ENCODE measurements at places on chromosomes 3 and 15.

GRCh38 chr15:50753463-50753862 is 12.0 kb downstream of the SPPL2A start:
- no peak for DNase-seq

- DNase-seq: no peak
Measured at GRCh38 chr3:45664578-45664977, 24.6 kb upstream of the SACM1L start.

- no peak for DNase-seq
Measured at GRCh38 chr15:75725719-75726607, 13.3 kb upstream of the CSPG4 start.

DNA sequence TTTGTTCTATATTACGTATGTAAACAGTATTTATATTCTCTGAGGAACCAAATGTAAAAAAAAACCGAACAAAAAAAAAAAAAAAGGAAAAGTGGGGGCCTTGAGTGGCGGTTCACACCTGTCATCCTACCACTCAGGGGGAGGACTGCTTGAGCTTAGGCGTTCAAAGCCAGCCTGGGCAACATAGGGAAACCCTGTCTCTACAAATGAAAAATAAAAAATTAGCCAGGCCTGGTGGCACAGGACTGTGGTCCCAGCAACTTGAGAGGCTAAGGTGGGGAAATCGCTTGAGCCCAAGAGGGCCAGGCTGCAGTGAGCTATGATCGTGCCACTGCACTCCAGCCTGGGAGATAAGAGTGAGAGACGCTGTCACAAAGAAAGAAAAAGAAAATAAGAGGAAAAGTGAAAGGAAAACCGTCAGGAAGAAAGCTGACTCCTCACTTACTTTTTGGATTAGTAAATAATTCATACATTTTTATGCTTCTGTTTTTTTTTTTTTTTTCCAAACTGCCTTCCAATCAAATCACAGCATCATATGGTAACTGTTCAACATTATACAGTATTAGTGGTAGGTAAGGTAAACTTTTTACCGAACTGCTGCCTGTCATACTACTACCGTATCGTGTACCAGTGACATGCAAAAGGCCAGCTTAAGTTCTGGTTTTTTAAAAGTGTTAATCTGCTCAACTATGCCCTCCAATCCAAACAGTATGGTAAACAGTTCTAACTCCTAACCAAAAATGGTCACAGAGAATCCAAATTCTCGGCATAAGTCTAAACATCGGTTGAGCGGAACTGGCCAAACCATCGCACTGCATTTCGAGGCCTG is 1.2 kb downstream of the PHC3 start:
- DNase-seq: no peak

DNA sequence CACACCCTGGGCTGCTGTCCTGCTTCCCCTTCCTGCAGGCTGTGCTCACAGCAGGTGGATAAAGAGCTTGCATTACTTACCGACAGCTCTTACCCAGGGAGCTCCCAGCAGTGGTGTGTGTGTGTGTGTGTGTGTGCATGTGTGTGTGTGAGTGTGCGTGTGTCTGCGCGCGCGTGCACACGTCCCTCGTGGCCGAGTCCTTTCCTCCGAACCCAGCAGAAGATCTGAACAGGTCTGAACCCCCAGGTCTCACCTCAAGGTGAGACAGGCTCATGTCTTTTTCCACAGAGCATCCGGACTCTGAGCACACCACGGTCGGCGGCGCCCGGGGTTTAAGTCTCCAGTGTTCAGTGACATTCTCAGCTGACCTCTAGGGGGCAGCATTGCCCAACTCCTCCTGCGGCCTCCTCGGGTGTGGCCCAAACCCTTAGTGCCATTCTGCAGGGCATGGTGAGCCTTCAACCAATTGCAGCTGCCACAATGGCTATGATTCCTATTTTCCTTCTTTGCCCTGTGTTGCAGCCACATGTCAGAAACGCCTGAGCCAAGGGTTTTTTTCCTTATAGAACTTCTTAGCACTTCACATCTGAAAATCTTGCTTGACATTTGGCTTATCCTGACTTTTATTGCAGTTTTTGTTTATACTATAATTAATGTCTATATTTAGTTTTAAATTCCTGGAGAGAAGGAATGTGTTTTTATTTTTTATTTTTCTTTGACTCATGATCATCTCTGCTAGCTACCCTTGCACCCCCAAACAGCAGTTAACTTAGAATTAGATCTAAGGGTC is 64.1 kb upstream of the KLHL25 start:
- peak; percentile 56 for DNase-seq

DNA sequence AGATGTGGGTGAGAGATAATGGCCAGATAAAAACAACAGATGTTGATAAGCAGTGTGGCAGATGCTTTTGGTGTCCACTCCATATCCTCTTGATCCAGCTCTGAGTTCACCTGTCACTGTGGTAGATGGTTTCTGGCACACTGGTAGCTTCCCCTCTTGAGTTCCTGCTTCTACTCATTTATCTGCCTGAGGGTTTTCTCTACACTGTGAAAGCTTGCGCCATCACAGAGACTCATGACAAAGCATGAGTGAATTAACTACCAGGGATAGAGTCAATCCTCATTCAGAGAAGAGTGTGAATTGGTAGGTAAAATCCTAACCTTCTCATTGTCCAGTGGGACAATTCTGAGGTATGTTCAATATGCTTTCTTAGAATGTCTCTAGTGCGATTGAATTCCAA is 50.0 kb upstream of the ARHGEF26 start:
- DNase-seq: no peak

- no peak for DNase-seq
Measured at GRCh38 chr3:17850448-17850847, 108.0 kb upstream of the TBC1D5 start.

DNA sequence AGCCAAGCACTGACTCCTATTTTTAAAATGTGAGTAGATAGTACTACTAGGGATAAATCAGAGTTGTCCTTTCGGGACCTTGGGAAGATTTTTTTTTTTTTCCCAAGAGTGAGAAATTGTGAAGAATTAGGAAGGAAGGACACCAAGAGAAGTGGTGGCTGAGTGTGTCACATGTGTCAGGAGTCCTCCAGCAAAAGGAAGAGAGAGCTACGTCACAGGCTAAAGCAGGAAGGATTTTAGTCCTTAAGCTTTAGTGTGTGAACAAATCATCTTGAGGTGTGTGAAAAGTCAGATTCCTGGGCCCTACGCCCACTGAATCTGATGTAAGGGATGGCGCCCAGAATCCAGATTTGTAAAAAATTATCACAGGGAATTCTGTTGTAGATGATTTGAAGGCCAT is 172.7 kb downstream of the SERPINI1 start:
- no peak for DNase-seq

DNA sequence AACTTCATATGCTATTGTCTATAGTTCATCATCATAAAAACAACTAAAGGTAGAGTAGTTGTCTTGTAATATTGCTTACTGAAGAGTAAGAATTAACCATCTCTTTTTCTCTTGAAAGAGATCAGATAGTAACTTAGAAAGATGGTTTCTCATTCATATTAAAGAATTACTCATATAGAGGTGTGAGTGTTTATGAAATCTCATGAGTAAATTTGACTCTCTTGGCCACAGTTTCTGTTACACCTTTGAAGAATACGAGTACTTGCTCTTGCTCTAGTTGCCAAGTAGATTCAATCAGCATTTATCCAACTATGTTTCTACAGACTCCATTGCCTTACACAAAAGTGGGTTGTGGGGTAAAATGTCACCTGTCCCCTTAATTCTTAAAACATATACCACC is 247.4 kb upstream of the MANF start:
- no peak for DNase-seq

DNA sequence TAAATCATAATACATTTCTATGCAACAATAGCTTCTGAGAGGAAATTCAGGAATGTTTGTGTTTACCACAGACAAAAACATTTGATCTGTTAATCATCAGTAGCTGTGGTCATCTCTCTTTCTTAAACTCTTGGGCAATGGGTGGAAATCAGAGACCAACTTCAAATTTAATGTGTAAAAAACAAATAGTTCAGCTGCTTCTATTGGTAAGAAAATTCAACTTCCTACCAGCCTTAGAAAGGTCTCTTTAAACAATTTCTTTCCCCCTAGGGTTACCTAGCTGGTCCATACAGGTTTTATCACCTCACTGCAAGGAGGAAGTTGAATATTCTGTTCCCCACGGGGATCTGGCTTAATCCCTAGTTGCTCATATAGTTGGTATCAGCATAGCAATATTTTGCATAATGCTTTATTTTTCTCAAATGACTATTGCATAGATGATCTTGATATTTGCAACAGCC is 20.3 kb upstream of the PPP4R2 start:
- DNase-seq: no peak

- DNase-seq: no peak
Measured at GRCh38 chr3:105805404-105805803, 63.4 kb downstream of the CBLB start.

DNA sequence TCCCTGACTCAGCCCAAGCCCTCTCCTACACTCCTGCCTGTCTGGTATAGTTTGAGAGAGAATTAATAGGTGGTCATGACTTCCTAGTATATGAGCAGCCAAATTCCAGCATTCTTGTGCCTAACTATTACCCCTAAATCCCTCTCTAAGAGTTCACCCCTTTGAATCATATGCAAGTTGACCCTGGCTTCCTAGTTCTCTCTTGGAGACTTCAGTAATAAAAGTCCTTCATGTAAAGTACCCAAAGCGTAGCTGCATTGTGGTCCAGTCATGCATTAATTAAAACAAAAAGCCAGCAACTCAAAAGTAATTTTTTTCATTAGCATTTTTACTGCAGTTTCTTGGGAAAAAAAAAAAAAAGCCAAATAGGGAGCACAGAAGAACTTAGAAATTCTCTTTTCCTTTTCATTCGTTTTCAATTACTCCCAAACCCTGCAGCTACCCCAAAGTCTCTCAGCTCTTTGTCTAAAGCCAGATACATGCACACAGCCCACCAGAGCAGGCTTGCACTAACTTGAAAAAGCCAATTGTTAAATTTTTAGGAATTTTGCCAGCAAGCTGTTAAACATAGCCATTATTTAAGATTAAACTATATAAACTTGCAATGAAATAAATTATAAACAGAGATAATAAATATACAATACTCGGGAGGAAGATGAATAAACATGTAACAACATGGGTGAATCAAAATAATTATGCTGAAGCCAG is 50.1 kb upstream of the STT3B start:
- no peak for DNase-seq

- DNase-seq: no peak
Measured at GRCh38 chr15:31049682-31050615, 51.6 kb downstream of the TRPM1 start.

DNA sequence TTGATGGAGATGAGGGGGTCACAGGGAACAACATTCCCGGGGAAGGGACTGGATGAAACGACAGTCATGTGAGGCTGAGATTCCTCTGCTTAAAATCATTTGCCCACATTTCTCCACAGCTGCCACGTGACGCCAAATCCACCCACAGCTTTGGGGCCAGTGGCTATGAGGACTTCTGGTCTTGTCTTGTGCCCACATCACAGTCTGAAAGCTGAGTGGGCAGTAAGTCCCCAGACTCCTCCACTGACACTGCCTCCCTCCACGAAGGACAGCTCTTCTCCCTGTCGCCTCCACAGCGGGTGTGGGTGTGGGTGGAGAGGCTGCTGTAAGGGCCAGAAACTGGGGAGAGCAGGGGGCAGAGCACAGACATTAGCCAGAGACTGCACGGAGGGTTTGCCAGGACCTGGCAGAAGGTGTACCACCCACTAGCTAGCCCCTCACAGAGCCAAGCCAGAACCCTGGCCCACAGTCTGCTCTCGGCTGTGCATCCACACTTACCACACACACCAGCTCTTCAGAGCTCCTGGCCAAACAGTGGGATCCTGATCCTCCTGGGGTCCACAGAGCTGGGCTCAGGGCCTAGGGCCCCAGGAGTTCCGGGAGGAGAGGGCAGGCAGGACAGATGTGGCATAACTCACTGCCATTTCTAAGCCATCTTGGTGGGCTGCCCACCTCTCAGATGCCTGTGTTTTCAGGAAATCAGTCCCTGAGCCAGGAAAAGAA is 24.2 kb downstream of the RAB6B start:
- DNase-seq: no peak

GRCh38 chr15:36332301-36332700 is 247.1 kb upstream of the CDIN1 start:
- no peak for DNase-seq

DNA sequence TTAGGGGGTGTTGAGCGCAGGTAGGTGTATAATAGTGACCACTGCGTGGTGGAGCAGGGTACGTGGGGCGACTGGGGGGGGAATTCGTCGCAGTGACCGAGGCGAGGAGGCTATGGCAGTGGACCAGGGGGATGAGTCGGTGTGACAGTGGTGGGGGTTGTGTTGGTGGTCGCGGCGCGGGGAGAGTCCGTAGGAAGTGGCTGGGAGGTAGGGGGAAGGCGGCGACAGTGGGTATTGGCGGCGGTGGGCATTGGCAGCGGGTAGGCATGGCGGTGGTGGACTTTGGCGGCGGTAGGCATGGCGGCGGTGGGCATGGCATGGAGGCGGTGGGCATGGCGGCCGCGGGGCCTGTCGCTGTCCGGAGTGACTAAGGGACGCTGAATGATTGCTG is 739 bp downstream of the SNRPN start:
- DNase-seq: no peak

- DNase-seq: no peak
Measured at GRCh38 chr3:174342941-174343501, 516.1 kb upstream of the NAALADL2 start.

DNA sequence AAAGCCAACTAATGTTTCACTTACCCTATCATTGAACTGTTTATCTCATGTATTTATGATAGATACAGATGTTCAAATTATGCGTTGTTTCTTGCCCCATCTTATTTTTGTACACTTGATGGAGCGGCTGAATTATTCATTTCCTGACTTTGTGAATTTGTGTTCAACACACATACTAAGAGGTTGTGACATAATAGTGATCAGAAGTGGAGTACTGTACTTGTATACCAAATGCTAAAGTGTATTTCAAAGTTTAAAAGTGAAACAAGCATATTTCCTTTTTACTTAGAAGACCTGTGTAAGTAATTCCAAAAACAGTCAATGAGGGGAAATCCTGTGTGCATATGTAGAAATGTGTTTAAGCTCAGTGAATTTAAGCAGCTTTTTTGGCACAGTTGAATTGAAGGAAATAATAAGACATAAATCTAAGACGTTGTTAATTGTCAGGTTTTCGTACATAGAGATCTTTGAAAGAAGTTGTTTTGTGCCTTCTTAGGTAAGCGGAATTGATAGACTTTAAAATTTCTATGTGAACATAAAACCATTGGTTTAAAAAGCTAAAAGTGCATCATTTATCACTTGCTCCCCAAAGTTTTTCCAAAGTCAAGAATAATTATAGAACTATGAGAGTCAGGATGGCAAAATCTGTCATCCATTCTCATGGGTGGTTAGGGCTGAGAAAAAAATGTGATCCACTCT is 1.9 kb downstream of the NFKBIZ start:
- no peak for DNase-seq

DNA sequence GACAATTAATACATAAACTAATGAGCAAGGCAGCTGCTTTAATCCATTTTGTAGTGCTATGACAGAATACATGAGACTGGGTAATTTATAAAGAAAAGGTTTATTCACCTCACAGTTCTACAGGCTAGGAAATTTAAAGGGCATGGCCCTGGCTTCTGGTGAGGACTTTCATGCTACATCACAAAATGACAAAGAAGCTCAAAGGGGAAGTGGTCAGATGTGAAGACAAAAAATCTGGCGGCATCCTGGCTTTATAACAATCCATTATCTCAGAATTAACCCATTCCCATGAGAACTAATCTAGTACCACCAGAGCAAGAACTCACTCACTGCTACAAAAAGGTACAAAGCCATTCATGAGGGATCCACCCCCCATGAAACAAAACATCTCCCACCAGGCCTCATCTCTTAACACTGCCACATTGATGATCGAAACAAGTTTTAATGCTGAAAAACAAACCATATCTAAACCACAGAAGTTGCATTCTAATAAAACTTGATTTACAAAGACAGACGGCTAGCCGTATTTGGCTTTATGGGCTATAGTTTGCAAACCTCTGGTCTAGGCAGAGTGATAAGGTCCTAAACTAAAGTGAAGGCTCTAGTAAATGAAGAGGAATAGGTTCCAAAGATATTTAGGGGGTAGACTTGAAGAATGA is 44.2 kb downstream of the GSK3B start:
- no peak for DNase-seq
